Right lobe of liver (tissue), 6 donors: ENCODE measurements at places on chromosomes 1 and 21. TPM values are rescaled to one million over a fixed set of nuclear protein-coding genes. Genes with fewer than 3 reads are reported as not detected.

DNA sequence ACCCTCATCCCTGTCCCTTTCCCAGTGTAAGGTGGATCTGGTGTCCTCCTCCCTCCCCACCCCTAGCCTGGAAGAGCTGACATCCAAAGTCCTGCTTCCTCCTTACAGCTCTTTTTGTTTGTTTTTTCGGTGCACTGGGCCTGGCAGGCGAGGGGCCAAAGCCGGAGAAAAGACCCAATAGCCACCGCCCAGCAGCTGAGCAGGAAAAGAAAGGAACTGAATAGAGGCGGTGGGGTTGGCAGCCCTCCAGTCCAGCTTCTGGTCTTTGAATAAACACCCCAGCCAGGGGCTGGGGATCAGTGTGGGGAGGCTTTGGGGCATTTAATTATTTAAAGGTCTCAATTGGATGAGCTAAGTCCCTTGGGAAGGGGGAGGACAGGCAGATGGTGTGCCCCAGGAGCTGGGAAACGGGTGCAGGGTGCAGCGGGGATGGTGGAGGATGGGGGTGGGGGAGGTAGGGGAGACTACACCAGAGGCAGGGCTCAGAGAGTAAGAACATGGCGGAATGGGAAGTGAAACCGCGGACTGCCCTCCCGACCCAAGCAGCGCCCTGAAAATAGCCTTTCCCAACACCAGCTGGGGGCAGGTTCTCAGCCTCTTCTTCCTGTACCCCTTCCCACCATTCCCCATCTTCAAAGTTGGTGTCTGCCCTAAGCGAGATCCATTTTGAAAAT, 20.2 kb downstream of the BTG2 start:
- DNase-seq: peak; percentile 71

DNA sequence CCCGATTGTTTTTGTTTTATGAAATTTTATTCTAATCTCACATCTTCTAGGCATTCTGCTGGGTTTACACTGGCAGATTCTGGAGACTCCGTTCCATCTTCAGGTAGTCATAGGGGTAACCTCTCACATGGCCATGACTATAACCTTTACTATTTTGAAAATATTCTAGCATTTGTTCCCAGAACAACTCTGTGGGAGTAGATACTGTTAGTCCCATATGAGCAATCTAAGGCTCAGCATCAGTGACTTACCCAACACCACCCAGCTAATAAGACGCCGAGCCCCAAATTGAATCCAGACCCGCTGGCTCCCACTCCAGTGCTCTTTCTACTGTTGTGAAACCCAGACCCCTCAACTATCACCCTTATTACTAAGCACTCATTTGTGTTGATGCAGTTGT, 9.8 kb downstream of the ADAMTS4 start:
- peak; percentile 7 for DNase-seq

DNA sequence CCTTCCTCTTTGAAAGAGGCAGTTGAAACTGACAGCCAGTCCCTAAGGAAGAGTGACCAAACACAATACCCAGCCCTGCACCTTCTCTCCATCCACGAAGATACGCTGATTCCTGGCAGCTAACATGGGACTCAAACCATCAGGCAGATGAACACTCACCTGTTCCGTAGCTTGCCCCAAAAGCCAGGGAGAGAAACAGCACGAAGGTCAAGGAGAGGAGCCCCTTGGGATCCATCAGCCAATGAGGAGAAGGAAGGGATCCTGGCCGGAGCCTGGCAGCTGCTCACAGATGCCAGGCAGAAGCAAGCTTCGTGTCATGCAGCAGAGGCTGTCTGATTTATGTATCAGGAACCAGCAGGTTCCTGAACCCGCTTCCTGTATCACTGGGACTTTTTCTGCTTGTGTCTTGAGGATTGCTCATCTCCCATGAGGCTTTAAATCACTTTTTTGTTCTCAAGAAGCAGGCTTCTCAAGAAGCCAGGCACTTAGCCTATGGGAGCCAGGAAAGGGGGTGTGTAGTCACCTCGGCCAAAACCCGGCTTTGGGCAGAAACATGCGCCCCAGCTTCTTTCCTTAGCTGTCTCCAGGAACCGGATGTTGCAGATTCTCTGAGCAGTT, at the start of gene SLAMF1:
TSS of gene SLAMF1 (minus strand) at position 334 of the 618 bp plus-strand sequence. CDS start at position 235, 99 bp downstream.
- DNase-seq: no peak

DNA sequence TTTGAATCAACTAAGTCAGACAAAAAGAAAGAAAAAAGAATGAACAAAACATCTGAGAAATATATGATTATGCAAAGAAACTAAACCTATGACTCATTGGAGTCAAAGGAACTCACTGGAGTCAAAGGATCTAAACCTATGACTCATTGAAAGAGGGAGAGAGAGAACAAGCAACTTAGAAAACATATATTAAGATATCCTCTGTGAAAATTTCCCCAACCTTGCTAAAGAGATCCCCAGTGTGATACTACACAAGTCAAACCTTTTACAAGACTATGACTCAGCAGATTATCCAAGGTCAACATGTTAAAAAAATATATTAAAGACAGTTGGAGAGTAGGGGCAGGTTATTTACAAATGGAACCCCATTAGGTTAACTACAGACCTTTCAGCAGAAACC, 1538.3 kb downstream of the NCAM2 start:
- DNase-seq: no peak

DNA sequence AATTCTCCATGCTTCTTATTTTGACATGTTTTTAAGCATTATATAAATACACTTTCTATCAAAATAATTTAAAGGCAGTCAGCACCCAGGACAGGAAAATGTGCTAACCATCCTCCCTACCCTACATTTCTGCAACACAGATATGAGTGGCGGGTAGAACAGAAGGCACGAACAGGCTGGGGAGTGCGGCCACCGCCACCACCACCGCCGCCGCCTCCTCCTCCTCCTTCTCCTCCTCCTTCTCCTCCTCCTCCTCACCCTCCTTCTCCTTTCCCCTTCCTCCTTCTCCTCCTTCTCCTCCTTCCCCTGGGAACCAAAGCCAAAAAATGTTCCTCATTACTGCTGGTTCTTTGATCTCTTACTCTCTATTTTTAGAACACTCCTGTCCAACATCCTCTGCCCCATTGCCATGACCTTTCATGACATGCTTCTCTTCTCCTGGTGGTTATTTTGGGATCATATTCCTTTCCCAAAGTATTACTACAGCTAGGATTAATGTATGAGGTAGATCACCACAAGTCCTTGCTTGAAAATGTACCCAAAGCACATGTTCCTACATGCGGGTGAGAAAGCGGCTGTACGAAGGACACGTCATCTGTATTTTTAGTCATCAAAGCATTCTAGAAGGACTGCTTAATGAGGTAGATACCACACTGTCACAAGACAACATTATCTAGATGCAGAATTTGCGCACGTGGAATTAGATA, 24.5 kb upstream of the CCN1 start:
- no peak for DNase-seq

GRCh38 chr1:51567653-51568052, 48.6 kb upstream of the EPS15 start:
- no peak for DNase-seq

GRCh38 chr1:33400153-33400911, 30.6 kb downstream of the PHC2 start:
- DNase-seq: no peak

GRCh38 chr1:197961933-197962332, 44.8 kb downstream of the LHX9 start:
- no peak for DNase-seq

DNA sequence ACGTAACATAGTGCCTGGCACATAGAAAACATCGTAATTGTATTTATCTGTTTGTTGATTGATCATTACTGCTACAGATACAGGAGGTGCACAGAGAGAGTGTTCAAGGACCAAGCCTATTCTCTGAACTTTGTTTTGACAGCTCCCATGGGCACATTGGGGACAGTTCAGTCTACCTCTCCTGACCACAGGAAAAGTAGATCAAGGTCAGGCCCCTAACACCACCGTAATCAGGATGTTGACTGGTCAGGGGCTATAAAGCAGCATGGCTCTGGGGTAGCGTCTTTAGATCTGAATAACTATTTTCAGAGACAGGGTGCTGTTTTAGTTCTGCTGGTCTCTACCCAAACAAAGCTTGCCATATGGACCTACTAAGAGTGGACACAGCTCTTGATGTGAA, 223.1 kb upstream of the IRF2BP2 start:
- no peak for DNase-seq

GRCh38 chr1:202694314-202694713, 15.9 kb downstream of the SYT2 start:
- DNase-seq: no peak

DNA sequence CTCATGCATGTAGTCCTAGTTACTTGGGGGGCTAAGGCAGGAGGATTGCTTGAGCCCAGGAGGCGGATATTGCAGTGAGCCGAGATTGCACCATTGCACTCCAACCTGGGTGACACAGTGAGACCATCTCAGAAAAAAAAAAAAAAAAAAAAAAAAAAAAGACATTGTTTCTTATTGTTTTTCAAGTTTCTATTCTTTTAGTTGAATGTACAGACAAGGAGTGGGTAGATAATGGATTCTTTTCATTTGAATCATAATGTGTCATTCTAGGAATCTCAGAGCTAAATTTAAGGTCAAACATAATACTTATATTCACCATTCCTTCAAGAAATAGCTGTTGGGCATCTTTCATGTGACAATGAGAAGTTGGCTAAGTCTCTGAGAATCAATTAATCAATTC, 157.0 kb upstream of the C21orf91 start:
- DNase-seq: no peak

DNA sequence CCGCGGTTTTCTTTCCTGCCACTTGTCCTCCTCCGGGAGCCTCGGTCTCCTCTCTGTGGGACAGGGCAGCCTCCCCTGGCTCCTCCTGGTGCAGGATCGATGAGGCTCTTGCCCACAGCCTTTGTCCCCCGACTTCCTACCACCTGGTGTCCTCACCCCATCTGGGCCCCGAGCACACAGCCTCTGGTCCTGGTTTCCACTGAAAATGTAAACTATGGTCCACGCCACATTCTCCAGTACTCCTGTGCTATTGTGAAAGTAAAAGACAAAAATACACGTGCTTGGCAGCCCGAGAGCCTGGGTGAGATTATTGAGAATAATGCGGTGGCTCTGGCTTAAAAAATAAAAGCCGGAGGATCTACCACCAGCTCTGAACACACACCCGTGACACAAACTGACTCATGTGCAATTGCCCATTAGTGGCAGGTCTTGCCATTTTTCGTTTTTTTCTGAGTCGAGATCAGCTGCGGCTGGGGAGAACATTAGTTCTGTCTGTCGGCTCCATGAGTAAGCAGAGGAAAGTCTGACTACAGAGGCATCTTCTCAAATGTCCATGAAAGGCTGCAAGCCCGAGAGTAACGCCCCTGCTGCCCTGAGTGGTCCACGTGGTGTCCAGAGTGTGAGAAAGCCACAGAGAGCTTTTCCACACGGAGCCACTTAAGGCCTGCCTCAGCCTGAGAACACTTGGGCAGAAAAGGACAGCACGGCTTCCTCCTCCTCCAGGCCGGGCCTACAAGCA, 5.7 kb upstream of the COL6A2 start:
- DNase-seq: no peak

- no peak for DNase-seq
Measured at GRCh38 chr1:221921936-221922335, 180.0 kb upstream of the DUSP10 start.

DNA sequence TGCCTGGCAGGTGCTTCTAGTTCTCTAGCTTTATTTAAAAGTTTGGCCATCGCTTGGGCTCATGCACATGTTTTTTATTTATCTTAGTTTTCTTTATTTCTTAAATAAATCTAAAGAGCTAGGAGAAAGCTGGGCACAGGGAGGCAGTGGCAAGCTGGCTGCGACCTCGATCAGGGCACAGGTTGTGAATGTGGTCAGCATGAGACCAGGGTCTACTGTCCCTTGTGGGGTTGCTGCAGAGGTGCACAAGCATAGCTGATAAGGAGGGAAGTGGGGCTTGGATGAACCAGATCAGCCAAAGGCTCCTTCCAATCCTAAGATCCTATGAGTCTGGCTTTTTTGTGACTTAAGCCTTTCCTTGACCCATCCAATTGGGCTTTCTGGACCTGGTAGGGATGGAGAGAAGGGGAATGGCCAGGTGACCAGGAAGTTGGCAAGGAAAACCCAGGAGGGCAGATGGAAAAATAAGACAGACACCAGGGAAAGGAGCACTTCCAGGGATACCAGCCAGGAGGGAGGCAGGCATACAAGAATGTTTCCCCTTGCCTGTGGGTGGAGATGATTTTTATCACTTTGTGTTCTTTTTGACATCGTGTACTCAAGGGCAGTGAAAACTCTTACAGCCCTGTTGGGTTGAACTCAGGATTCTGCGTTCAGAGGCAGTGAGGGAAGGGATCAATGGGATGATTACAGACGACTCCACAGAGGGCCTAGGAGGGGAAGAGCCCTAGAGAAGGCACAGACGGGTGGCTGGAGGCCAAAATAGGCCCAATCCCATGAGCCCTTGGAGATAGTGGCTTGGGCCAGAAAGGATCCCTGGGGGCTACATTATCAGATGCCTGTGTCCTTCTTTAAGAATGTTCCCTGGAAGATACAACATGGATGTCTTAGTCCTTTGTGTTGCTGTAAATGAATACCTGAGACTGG, 8.5 kb downstream of the CYP4B1 start:
- DNase-seq: no peak

GRCh38 chr1:230858918-230859729, 9.2 kb downstream of the C1orf198 start:
- no peak for DNase-seq

GRCh38 chr1:86389307-86389706, 6.8 kb downstream of the ODF2L start:
- no peak for DNase-seq

GRCh38 chr1:225250432-225250831, 177.4 kb downstream of the LBR start:
- no peak for DNase-seq

DNA sequence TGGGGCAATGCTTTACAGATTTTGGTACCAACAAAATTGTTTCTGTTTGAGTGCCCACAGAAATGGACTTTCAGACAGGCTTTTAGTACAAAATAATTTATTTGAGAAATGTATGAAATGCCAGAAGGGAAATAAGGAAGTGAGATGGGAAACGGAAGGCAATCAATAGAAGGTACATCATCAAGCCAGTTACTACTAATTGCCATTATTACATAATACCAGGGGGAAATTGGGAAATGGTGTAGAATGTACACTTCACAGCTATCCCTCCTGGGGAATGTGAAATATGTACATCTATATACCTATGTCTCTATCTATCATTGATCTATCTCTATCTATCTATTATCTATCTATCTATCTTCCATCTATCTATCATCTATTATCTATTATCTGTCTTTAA, 264.6 kb upstream of the B3GALT2 start:
- no peak for DNase-seq

- no peak for DNase-seq
Measured at GRCh38 chr1:161962091-161962887, 61.4 kb downstream of the OLFML2B start.

- DNase-seq: peak; percentile 91
Measured at GRCh38 chr1:234724516-234725176, 114.7 kb upstream of the IRF2BP2 start.

GRCh38 chr1:9691691-9692090, 40.2 kb downstream of the PIK3CD start:
- no peak for DNase-seq

The ELF3 gene
- 12.6 TPM for total RNA-seq

The DNAJC28 gene
- 1.8 TPM for total RNA-seq

The DNAJC6 gene
- 0.46 TPM for total RNA-seq

The CASQ2 gene
- total RNA-seq: 0.09 TPM

The CLDN14 gene
- total RNA-seq: 15.5 TPM

The GOLT1A gene
- total RNA-seq: 62.2 TPM

The NBL1 gene
- 5.7 TPM for total RNA-seq

The MROH9 gene
- not detected for total RNA-seq

The MYOC gene
- total RNA-seq: not detected

The PCP4 gene
- not detected for total RNA-seq

The TFAP2E gene
- not detected for total RNA-seq

The USP33 gene
- 20.9 TPM for total RNA-seq
